ENCODE measurements at places on chromosomes 2 and 18.
A peak's percentile ranks its signal among the peaks of the same experiment; 100 is the strongest.

DNA sequence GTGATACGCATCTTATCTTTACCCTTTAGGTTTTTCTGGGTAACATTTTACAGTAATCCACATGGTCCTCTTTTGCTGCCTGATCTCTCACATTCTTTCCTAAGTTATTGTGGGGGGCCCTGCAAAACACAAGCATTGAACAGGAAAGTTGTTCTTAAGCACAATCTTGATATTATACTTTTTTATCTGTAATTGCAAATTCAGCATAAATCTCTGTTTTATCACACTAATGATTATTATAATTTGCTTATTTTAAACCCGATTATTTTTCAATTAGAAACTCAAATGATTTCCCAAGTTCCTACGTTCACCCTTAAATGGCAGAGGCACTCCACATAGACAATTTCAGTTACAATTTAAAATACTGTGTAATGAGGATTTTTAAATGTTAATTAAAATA lies 386.0 kb upstream of the GYPC start:
- DNase-seq: no peak

- DNase-seq: peak; percentile 32
Measured at GRCh38 chr18:63322908-63323634, 3.5 kb upstream of the BCL2 start.

DNA sequence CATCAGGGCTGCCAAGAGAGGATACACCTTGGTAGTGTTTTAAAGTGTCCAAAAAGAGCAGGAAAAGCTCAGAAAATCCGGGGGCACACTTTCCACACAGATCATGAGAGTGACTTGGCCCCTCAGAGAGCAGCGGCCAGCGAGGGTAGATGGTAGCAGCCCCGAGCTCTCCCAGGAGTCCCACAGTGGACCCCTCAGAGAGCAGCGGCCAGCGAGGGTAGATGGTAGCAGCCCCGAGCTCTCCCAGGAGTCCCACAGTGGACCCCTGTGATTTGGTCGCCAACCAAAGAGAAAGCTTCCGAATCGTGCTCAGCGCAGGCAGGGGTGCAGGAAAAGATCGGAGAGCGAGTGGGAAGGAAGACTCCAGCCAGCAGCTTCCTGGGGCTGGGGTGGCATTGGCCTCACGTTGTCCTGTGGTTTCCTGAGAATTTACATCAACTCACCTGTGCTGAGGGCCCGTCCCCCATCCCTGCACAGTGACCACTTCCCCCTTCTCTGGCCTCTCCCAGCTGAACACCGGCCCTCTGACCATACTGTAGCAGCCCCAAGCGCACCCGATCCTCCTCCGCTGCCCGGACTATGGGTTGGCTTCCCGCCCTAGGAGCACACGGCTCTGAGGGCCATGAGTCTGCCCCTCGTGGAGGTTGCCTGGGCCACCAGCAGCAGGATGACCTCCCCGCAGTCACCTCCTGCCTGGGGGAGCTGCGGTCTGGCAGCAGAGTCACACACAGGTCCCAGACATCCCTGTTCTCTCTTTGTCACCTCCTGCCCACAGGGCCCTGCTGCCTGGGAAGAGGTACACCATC lies 33.7 kb downstream of the MTERF4 start:
- DNase-seq: no peak

DNA sequence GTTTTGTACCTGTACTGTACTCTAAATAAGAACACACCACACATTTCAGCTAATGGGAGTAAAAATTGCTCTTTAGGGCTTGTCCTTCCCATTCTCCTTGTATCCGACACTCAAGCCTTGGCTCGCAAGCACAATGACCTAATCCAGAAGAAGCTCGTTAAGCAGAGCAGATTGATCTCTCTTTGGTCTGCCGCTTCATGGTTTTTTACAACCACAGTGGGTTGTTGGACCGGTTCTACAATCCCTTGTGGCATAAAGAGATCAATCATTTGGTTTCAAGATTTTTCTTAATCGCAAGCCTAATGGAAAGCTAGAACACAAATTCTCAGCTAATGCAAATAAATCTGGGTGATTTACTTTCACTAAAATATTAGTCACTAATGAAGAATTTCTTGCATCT lies 662.1 kb downstream of the LRP1B start:
- no peak for DNase-seq

- DNase-seq: no peak
Measured at GRCh38 chr2:121189011-121189410, 96.0 kb downstream of the TFCP2L1 start.

DNA sequence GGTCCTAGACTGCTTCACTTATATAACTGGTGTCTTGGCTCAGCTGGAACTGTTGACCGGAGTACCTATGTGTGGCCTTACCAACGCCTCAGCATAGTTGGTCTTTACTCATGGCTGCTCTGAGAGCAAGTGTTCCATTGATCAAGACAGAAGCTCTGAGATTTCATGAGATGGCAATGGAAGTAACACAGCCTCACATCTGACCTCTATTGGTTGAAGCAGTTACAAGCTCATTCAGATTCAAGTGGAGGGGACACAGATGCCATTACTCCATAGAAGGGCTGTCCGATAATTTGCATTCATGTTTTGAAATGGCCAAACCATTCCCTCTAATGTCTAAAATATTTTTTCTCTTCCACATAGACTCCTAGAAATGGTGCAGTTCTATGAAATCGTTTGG lies 46.4 kb upstream of the STK39 start:
- no peak for DNase-seq

GRCh38 chr2:20016346-20016745 lies 3.9 kb upstream of the MATN3 start:
- no peak for DNase-seq

GRCh38 chr2:21981127-21981526 lies 857.4 kb downstream of the TDRD15 start:
- DNase-seq: no peak

- no peak for DNase-seq
Measured at GRCh38 chr2:16840496-16841172, 175.0 kb upstream of the CYRIA start.

Data from activated CD8-positive, alpha-beta memory T cell treated with anti-CD3 and anti-CD28 coated beads for 1 hour (primary cell).